Stimulated activated CD4-positive, alpha-beta T cell treated with anti-CD3 and anti-CD28 coated beads, Interleukin-4, amount 100 ng/mL, for 48 hours (primary cell): ENCODE measurements at places on chromosomes 11 and 22.
A peak's percentile ranks its signal among the peaks of the same experiment; 100 is the strongest.

GRCh38 chr11:2072551-2073261 is 66.5 kb downstream of the IGF2 start:
- DNase-seq: no peak

DNA sequence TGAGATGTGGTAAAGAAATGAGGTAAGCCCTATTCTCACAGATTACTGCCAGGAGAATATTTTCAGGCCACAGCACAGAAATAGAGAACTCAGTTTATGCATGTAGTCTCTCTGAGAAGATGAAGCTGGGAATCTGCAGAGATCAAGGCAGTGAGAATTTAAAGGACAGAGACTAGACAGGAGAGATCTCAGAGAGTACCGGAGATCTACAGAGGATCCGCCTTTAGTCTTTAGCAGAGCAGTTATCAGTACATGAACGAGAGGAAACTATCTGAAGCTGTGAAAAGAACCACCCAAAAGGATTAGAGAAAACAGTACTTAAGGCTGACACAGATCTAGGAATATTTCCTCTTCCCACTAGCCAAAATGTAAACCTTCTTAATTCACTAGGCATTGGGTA is 101.5 kb downstream of the DLG2 start:
- DNase-seq: no peak

DNA sequence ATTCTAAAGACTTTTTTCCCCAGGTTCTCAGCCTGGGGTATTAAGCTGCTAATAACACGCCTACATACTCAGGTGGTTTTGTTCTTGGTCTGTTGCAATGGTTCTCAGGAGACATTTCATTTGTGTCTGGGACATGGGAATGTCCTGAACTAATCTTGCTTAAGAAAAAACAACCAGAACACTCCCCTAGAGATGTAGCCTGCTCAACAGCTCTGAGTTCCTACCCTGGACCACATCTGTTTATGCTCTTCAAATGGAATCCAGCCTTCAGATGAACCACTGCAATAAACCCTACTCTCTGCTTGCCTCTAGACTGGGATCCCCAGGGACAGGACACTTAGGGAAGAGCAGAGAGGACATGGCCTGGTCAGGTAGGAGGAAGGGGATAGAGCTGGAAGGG is 29.9 kb downstream of the RELT start:
- no peak for DNase-seq

- DNase-seq: no peak
Observed at GRCh38 chr11:45211732-45212131, 65.3 kb downstream of the PRDM11 start.

- DNase-seq: no peak
Observed at GRCh38 chr22:29151316-29151715, 54.4 kb upstream of the EMID1 start.

DNA sequence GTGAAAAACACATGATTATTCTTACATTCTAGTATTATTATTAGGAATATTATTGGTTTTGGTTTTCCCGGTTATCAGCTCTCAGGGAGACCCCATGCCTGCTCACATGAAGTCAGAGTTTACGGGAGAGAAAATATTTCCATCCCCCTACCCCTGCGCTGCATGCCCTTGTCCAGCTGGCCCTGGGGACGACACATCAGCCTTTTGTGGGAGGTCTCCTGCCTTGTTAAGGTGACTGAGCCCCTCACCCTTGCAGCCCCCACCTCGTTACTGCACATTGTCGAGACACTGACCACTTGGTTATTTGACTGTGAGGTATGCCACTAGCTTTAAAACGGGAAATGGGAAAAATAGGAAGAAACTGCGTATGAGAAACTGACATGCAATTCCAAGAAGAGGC is 63.0 kb downstream of the PARVG start:
- no peak for DNase-seq

GRCh38 chr11:95092549-95093324 is 3.1 kb downstream of the ENDOD1 start:
- DNase-seq: peak; percentile 25

GRCh38 chr11:115996125-115996807 is 492.1 kb upstream of the CADM1 start:
- no peak for DNase-seq

GRCh38 chr11:131894615-131895544 is 524.5 kb downstream of the NTM start:
- no peak for DNase-seq

DNA sequence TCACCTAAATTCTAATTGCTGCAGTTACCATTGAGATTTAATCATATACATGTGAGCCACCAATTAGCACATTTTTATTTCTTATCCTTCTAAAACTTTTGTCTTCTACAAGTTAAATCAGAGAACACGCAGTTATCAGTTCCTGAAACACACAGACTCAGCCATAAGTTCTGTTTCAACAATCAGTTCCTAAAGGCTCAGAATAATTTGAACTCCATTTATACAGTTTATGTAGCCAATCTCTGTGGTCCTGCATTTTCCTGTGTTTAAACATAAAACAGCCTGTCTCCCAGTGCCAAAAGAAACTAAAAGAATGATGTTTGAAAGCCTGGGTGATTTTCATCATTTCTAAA is 2.9 kb downstream of the PLAAT3 start:
- no peak for DNase-seq

GRCh38 chr22:37818409-37819104 is 4.6 kb upstream of the GALR3 start:
- DNase-seq: peak; percentile 60

GRCh38 chr11:18449251-18449650 is 6.4 kb upstream of the LDHAL6A start:
- DNase-seq: no peak

GRCh38 chr11:123000721-123001120 is 19.1 kb upstream of the BSX start:
- DNase-seq: no peak

DNA sequence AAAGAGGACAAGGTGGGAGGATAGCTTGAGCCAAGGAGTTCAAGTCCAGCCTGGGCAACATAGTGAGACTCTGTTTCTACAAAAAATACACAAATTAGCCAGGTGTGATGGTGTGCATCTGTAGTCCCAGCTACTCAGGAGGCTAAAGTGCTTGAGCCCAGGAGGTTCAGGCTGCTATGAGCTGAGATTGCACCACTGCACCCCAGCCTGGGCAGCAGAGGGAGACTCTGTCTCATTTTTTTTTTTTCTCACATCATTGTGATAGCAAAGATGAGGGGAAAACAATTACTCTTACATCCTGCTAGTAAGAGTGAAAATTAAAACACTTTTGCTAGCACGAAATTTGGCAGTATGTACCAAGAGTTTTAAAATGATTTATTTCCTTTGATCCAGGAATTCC is 463.7 kb downstream of the TMEM135 start:
- no peak for DNase-seq

- DNase-seq: no peak
Observed at GRCh38 chr11:78132475-78132874, 7.0 kb downstream of the ALG8 start.

DNA sequence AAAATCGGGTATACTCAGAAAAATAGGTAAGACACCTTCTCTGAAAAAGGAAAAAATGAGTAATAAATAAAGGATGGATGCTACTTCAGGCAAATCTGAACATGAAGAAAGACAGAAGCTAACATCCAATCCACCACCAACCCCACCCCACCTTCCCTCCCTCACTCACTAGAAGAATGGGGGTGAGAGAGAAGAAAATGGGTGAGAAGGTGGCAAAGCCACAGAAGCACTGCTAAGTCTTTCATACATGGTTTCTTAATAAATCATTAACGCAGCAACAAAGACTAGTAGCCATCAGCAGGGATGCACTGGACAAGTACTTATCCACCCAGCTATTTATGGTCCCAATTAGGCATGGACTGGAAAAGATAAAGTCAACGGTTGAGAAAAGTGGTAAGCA is 5.9 kb downstream of the FHIP1B start:
- no peak for DNase-seq

GRCh38 chr11:32279672-32280071 is 155.7 kb downstream of the WT1 start:
- DNase-seq: no peak

- no peak for DNase-seq
Observed at GRCh38 chr22:49765091-49765771, 62.4 kb downstream of the BRD1 start.

- no peak for DNase-seq
Observed at GRCh38 chr11:18366286-18366685, 28.1 kb upstream of the LDHA start.

GRCh38 chr11:2104524-2105440 is 34.4 kb downstream of the IGF2 start:
- no peak for DNase-seq

DNA sequence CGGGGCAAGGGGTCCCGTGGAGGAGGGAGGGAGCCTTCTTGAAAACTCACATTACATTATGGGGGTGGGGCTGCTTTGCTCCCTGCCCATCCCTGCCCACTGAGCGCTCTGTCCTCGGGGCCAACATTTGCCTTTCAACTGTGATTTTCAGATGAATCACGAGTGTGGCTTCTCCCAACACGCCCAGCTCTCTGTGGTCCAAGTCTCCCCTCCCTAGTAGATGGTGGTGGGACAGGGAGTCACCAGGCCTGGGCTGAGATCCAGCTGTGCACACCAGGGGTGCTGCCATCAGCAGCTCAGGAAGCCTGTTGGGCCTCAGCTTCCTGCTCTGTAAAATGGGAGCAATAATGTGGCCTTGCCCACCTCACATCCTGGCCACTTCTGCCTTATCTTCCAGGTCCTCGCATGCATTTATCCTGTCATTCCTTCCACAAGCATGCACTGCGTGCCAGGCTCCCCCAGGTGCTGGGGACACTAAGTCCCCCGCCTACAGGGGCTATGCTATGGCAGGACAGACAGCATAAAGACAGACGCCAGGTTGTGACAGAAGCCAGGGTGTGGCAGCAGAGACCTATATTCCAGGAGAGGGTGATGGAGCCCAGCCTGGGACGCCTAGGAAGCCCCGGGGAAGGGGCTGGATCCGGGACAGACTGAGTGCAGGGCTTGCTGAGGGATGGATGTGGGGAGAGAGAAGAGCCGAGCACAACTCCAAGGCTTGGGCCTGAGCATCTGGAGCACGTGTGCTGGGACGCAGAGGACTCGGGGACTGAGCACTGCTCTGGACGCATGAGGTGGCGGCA is 30.5 kb downstream of the NFAM1 start:
- DNase-seq: no peak

GRCh38 chr11:12189543-12190235 is 79.3 kb downstream of the MICAL2 start:
- no peak for DNase-seq

DNA sequence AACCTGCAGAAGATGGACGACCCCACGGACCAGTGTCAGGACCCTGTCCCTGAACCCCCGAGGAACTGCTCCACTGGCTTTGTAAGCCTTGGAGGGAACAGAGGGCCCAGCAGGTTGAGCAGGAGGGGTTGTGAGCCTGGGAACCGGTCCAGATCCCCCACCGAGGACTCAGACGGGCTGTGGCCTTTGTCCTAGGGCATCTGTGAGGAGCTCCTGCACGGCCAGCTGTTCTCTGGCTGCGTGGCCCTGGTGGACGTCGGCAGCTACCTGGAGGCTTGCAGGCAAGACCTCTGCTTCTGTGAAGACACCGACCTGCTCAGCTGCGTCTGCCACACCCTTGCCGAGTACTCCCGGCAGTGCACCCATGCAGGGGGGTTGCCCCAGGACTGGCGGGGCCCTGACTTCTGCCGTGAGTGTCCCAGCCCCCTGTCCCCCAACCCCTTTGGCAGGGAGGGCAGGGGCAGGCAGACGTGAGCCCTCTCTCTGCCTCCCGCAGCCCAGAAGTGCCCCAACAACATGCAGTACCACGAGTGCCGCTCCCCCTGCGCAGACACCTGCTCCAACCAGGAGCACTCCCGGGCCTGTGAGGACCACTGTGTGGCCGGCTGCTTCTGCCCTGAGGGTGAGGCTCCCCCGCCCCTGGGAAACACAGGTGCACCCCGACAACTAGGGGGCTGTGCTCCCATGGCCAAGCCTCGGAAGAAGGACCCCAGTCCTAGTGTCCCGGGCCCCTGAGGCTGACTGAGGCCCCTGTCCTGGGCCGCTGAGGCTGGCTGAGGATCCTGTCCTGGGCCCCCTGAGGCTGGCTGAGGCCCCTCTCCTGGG is 6.4 kb downstream of the MUC5AC start:
- DNase-seq: no peak

DNA sequence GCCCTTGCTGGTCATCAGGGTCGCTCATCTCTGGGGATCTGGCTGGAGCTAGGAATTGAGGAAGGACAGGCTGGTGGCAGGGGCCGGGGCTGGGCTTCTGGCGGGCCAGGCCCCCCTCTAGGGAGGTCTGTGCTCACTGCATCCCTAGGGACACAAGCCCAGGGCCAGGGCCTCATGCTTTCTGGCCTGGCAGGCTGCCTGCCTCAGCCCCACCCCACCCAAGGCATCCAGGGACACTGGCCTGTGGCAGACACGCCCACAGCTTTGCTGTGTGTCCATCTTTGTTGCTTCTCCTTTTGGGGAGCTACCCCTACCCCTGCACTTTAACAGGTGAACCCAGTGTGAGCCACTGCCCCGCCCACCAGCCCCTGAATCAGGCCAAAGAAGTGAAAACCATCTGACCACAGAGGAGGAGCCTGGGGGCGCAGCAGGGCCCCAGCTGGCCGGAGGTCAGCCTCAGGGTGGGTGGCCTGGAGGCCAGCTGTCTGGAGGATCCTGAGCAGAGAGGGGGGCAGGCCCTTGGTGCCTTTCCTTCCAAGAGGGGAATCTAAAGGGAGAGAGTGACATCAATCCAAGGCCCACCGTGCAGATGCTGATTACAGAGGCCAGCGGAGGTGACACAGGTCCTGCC is 26.8 kb upstream of the CELSR1 start:
- no peak for DNase-seq

DNA sequence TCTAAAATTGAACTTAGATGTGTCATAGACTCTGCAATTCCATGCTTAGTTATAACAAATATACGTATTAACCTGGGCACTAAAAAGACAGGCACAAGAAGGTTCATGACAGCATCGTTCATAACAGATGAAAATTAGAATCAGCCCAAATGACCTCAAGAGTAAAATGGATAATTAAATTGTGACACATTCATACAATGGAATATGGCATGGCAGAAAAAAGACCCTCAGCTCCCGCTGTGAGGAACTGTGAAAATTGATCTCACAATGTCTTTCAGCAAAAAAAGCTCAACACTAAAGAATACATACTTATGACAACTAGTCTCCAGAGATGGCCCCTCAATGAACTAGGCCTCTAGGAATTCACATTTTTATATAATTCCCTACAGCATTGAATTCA is 386.0 kb downstream of the GUCY1A2 start:
- DNase-seq: no peak

DNA sequence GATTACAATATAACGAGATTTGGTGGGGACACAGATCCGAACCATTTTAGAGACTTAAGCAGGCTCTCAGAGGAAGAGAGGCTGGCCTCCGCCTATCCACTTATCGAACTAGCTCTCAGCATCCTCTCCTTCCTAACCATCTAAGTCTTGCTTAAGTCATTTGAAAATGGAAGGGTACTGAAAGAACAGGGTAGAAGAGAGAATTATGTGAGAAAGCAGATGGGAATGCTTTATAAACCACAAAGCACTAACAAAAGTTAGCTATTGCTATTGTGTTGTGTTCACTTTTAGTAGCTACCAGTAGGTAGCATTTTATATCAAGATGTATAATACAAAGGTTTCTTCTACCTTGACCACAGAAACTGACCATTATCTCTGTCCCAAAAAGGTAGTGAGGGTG is 153.4 kb upstream of the CADM1 start:
- DNase-seq: no peak
